ENCODE measurements at places on chromosomes 16 and 17. TPM values are rescaled to one million over a fixed set of nuclear protein-coding genes. Genes with fewer than 3 reads are reported as not detected.

GRCh38 chr17:70318051-70318450 lies 148.7 kb downstream of the KCNJ2 start:
- no peak for DNase-seq

- DNase-seq: peak; percentile 81
Measured at GRCh38 chr17:61410141-61411010, 10.7 kb downstream of the TBX2 start.

GRCh38 chr16:79469999-79470398 lies 130.5 kb downstream of the MAF start:
- DNase-seq: no peak

DNA sequence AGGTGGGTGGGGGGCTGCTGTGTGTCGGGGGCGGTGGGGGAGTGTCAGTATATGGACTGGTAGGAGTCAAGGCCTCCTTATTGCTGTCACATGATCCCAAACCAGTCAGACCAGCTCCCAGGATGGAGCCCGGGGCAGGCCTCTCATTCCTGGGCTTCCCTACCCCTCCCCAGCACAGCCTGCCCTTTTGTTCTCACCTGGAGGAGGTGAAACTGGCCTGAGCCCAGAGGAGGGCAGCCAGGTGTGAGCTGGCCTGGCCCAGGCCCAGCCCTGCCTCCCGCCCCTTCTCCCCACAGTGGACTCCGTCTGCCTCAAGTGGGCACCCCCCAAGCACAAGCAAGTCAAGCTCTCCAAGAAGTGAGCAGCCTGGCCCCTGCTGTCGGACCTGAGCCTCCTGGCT lies 4.6 kb downstream of the PRSS8 start:
- DNase-seq: peak; percentile 53

- DNase-seq: no peak
Measured at GRCh38 chr17:17034026-17034425, 8.2 kb upstream of the MPRIP start.

GRCh38 chr17:50533720-50534148 lies 1.2 kb downstream of the EPN3 start:
- no peak for DNase-seq

DNA sequence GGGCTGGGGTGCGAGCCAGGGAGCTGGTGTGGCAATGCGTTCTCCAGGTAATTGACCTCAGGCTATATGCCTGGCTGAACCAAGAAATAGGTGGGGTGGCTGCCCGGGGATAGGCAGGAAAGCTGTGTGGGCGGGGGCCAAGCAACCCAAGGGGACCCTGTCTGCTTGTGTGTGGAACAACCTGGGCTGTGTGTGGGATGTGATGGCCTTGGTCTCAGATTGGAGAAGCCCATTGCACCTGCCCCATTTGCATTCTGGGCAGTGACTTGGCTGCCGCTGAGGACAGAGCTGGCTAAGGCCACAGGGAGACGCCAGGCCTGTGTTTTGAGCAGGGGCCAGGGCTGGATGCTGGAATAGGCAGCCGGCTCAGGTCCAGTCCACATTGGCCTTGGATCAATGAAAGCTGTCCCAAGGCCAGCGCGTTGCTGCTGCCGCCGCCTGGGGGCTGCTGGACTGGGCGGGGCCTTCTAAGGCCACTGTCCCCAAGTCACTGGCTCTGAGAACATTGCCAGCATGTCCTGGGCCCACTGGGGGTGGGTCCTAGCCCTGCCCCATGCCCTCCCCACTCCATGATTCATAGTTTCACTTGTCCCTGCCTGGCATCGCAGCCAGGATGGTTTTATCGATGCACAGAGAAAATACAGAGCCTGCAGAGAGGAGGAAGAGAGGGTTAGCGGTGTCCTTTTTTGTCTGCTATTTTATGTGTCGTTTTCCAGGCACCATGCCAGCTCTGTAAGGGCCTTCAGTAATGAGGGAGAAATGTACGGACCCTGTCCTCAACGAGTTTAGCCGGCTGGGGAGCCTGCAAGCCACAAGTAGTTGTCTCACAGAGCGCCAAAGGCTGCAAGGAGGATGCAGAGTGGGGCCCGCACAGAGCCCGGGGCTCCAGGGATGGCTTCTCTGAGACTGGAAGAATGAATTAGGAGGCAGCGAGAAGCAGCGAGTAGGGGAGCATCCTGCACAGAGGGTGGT lies 43.9 kb downstream of the NKD1 start:
- no peak for DNase-seq

DNA sequence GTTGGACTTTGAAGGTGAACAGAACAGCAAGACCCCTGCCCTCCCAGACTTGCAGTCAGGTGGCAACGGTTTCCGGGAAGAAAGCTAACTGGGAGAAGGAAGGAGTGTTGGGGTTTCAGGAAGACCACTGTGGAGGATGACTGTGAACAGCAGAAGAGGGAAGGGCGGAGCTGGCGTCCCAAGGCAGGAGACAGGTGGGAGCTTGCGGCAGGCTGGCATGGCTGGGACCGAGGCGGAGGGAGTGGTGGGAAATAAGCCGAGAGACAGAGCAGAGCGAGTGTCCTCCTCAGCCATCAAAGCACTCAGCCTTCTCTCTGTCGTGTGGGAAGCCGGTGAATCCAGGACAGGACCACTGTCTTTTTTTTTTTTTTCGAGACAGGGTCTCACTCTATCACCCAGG lies 108.5 kb upstream of the CACNG5 start:
- no peak for DNase-seq

DNA sequence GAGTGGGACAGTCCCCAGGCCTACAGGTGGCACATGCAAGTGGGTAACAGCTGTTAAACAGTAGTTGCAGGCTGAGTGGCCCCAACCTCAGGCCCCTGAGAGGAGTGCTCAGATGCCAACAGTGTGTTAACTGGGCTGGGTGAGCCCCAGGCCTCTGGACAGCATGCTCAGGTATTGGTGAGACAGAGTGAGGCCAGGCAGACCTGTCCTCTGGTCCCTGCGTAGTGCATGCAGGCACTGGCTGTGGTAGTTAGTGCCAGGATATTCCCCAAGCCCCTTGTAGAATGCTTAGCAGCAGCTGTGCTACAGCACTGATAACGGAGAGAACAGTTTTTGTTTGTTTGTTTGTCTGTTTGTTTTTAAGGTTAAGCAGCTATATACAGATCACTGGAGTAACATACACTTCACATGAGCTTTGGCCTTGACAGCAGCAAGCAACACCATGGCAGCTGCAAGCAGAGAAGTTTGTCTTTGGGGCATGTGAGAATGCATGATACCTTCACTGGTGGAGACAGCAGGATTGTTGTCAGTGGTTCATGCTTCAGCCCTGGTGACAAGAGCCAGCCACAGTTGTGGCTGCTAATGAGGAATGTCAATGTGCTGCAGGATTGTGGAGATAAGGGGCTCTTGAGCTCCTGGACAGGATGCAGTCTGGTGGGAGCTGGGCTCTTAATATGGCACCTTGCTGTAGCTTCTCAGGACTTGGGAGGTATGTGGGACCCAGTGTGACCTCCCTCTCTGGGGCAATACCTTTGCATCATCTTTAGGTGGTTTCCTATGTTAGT lies 614.4 kb downstream of the CDH11 start:
- DNase-seq: no peak

DNA sequence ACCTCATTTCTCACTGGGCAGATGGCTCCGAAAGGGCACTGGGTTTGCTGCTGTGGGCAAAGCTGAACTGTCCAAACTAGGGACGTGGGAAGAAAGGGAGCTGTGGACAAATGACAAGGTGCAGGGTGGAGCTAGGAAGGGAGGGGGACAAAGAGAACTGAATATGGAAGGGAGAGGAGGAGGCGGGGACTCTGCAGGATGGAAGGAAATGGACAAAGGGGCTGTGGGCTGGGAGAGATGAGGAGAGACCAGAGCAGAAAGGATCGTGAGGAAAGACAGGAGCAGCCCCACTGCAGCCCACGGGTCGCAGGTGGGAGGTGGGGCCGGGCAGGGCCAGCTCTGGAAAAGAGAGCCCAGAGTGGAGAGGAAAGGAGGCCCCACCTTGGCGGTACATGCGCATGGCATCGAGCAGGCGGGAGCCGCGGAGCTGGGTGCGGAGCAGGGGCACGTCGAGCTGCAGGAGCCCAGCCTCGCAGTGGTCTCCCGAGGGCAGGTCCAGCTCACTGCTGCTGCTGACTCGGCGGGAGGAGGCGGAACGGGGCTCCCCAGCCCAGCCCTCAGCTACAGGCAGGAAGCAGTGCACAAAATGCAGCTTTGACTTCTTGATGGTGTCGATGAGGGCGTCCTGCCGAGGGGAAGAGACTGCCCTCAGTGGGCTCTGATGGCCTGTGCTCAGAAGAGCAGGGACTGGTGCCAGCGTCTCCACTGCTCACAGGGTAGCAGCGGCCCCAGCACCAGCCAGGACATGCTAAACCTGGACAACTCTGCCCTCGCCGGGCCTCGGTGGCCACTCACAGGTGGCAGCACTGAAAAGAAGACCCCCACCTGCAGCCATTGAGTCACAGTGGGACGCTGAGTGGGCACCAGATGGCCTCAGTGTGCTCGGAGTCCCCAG lies 66.8 kb downstream of the PIPOX start:
- DNase-seq: no peak

GRCh38 chr16:48540222-48540900 lies 69.6 kb downstream of the N4BP1 start:
- no peak for DNase-seq

DNA sequence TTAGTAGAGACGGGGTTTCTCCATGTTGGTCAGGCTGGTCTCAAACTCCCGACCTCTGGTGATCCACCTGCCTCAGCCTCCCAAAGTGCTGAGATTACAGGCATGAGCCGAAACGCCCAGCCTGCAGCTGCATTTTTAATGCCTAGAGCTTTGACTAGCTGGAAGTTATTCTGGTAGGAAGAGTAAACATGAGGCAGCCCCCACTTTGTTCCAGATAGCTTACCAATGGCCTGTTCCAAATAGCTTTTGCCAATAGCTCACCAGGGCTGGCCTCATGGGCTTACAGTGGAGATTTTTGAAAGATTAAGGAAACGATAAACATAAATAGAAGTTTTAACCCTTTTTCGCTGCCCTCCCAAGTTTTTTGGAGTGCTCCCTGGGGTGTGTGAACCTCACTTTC lies 9.8 kb downstream of the TRPV2 start:
- no peak for DNase-seq

DNA sequence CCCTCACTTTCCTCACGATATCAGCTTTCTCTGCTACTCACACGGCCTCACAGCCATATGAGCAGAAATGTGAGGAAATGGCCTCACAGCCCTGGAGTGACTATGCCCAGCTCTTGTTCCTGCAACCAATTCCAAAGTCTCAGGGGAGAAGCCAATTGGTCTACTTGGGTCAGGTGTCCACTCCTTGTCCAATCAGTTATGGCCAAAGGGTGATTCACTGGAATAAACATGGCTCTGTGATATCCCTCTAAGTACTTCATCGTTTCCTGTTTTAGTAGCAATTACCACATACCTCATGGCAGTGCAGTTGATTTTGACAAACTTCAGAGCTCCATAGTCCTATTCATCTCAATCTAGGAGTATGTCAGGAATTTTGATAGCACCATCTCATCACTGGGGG lies 195.4 kb downstream of the KATNIP start:
- no peak for DNase-seq

GRCh38 chr16:78441298-78441697 lies 341.8 kb downstream of the WWOX start:
- DNase-seq: no peak

- no peak for DNase-seq
Measured at GRCh38 chr16:65244787-65245186, 122.9 kb upstream of the CDH11 start.

- DNase-seq: no peak
Measured at GRCh38 chr16:3087243-3088235, 11.6 kb downstream of the ZSCAN10 start.

GRCh38 chr16:60414613-60415012 lies 1621.6 kb downstream of the CDH8 start:
- no peak for DNase-seq

DNA sequence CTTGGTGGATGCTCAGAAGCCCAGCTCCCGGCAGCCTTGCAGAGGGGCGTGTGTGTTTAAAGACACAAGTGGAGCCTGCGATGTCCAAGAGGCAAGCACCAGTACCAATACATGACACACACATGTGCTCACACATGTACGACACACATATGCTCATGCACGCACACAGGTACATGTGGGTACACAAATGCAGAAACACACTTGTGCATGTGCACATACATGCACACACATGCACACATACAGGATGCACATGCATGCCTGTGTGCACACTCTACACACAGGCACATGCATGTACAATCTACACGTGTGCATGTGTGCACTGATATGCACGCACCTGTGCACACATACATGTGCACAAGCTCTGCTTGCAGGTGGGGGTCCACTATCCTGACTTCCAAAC lies 10.8 kb downstream of the RBFOX3 start:
- DNase-seq: no peak

- no peak for DNase-seq
Measured at GRCh38 chr16:68003031-68003430, 3.7 kb upstream of the DPEP2 start.

GRCh38 chr16:31181102-31181830 lies 1.3 kb downstream of the FUS start:
- no peak for DNase-seq

GRCh38 chr16:11320170-11320569 lies 25.1 kb upstream of the RMI2 start:
- DNase-seq: no peak

DNA sequence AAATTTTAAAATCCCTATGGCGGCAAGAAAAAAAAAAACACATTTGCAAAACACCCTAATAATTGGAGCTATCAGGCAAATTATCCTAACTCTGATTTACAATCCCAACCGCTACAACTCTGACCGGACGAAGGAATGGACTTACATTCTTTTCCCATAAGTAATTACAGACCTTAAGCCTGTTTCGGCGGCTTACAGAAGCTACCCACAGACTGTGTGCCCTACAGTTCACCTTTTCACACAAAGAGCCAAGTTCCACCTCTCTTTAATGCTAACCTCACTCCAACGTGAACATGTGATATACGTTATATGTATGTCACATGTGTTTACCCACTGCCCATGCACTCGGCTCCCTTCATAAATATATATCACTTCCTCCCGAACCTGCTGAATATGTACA lies 8.7 kb upstream of the MEAK7 start:
- DNase-seq: no peak

- no peak for DNase-seq
Measured at GRCh38 chr17:2735896-2736295, 13.6 kb downstream of the CCDC92B start.

DNA sequence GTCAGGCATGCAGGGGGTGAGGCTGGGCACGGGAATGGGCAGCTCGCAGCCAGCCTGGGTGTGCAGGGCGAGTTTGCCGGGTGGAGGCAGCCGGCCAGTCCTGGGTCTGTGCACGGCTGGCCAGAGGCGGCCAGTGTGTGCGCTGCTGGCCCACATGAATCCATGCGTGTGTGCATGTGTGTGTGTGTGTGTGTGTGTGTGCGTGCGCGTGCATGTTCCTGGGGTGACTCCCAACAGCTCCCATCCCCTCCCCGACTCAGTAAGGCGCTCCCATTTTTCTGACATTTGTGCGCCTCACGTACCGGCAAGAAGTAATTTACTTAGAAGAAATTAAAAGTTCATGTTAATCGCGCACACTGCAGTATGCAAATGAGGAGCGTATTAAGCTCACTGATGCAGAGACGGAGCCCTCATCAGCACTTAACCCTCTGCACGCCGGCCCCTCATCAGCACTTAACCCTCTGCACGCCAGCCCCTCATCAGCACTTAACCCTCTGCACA lies 55.4 kb upstream of the ACSF3 start:
- DNase-seq: no peak

The SDR42E2 gene
- not detected for total RNA-seq

The CSH2 gene
- not detected for total RNA-seq

The DDX42 gene
- total RNA-seq: 181 TPM

The SLC38A8 gene
- 0.80 TPM for total RNA-seq

The MAF gene
- 15.5 TPM for total RNA-seq

The CLEC3A gene
- not detected for total RNA-seq

The FOXN1 gene
- total RNA-seq: 0.07 TPM

The TMIGD1 gene
- not detected for total RNA-seq

The GLTPD2 gene
- total RNA-seq: 4.1 TPM

The NCBP3 gene
- total RNA-seq: 90.4 TPM

Measured in progenitor cell of endocrine pancreas (in vitro differentiated cells).